ENCODE measurements at places on chromosomes 2 and 18.

- DNase-seq: no peak
These were observed 252.1 kb downstream of the RBM43 start for GRCh38 chr2:151009437-151010175.

DNA sequence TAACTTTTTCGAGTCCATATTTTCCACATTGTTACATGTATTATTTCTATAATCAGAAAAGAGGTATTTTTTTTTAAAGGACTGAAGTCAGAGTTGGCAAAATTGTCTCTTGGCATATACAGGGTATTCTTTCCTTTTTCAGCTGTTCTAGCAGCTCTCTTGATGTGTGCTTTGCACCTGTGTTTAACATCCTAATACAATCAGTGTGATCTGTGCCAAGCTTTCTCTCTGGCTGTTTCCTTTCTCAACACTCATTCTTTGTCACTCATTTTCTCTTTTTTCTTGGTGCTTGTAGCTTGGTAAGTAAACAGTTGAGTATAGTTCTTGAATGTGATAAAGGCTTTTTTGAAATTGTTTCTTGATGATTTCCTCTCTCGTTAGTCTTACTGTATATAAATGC lies 9.2 kb downstream of the RNMT start:
- no peak for DNase-seq

DNA sequence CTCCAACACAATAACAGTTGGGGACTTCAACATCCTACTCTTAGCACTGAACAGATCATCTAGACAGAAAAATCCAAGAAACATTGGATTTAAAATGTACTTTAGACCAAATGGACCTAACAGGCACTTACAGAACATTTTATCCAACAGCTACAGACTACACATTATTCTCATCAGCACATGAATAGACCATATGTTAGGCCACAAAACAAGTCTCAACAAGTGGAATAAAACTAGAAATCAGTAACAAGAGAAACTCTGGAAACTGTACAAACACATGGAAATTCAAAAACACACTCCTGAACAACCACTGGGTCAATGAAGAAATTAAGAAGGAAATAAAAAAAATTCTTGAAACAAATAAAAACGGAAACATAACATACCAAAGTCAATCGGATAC lies 117.5 kb downstream of the ACVR1 start:
- DNase-seq: no peak

DNA sequence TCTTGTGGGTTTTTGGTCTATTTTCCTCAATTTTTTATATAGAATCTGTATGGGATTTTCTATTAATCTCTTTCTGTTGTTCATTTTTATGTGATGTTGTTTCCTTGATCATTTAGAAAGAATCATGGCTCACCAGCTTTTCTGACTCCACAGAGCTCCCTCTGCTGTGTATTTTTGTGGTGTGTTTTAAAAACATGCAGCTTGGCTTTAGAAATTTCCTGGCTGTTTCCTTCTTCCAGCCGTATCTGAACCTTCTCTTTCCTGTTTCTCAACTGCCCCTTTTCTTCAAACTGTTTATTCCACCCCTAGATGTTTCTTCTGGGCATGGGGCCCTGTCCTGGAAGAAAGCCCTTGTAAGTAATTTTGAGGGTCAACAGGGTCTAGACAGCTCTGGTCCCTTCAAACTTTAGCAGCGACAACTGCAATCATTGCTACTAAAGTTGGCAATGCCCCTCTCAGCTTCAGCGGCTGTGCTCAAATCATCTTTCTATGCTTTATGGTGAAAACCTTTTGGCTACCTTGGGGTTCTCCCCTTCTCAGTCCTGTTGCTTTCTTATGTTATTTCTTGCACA lies 17.6 kb upstream of the COPS8 start:
- DNase-seq: no peak
